ENCODE measurements at places on chromosomes 16 and 17. TPM values are rescaled to one million over a fixed set of nuclear protein-coding genes. Genes with fewer than 3 reads are reported as not detected.

Gene KLHL10
- 0.65 TPM for total RNA-seq

Gene CACNA1G
- total RNA-seq = 1.6 TPM

Gene SPATA32
- total RNA-seq = not detected

GRCh38 chr17:80687839-80688238, 143.2 kb downstream of the RPTOR start:
- no peak for DNase-seq

GRCh38 chr16:84647828-84648594, at the start of gene KLHL36:
KLHL36 (plus strand) TSS chr16:84648511; CDS start chr16:84650868, 2,357 bp downstream.
- DNase-seq = peak; percentile 52
